SJSA1 (cell line): ENCODE measurements at places on chromosomes 6 and 20. TPM values are rescaled to one million over a fixed set of nuclear protein-coding genes. Genes with fewer than 3 reads are reported as not detected.
A peak's percentile ranks its signal among the peaks of the same experiment; 100 is the strongest.

GRCh38 chr6:34095741-34096140 is 50.1 kb downstream of the GRM4 start:
- no peak for DNase-seq

GRCh38 chr6:34154668-34155447 is 9.0 kb upstream of the GRM4 start:
- peak; percentile 49 for DNase-seq

- DNase-seq, result peak; percentile 95
Observed at GRCh38 chr20:34676642-34677373, at the start of gene PIGU. PIGU (minus strand) TSS chr20:34677092; CDS start chr20:34677085, 7 bp downstream.

DNA sequence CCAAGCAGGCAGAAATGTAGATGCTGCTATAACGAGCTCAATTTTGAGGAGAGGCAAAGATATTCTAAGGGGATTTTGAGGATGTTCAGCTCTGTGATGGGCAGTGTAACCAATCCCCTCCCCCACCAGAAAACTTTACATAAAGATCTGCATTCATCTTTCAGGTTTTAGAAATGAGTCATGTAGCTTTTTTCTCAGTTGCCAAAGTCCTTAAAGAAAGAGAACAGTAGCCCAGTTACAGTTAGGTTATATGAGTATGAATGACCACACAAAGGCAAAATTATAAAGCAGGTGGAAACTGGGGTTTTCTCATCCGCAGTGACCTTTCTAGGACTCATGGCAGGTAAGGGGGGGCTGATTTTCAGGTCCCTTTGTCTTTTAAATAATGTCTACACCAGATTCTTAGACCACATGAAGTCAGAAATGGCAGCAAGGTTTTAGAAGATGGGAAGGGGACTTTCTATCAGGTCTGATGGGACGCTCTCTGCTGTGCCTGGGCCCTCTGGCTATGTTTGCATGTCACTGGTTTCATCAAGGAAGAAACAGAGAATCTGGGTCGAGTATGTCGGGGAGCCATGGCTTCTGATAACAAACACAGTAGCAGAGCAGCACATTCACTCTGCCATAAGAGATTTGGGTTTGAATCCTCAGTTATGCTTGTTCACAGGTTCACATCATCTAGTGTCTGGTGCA is 94.7 kb downstream of the CLIC5 start:
- DNase-seq, result no peak

TBC1D32 gene
- total RNA-seq, result 2.1 and 4.8 TPM in 2 replicates

PBOV1 gene
- not detected in 2 replicates for total RNA-seq

WFDC12 gene
- not detected in 2 replicates for total RNA-seq
